Daoy (cell line): ENCODE measurements at places on chromosomes 6 and 20. TPM values are rescaled to one million over a fixed set of nuclear protein-coding genes. Genes with fewer than 3 reads are reported as not detected.

The CLDN20 gene
- 0.54 TPM in 1 of 2 replicates, not detected in the other for total RNA-seq

The PRPH2 gene
- total RNA-seq: not detected in 2 replicates

The RGS17 gene
- total RNA-seq: 8.3 and 8.7 TPM in 2 replicates

The ELOVL2 gene
- total RNA-seq: 11.3 and 11.5 TPM in 2 replicates

The EDN3 gene
- not detected in 2 replicates for total RNA-seq

The SALL4 gene
- total RNA-seq: 0.83 and 0.86 TPM in 2 replicates

The MARCKS gene
- 215 and 246 TPM in 2 replicates for total RNA-seq

The VNN1 gene
- 0.23 TPM in 1 of 2 replicates, not detected in the other for total RNA-seq

The PLTP gene
- 0.30 and 0.80 TPM in 2 replicates for total RNA-seq

The CCN6 gene
- not detected in 2 replicates for total RNA-seq

The DCDC2 gene
- 0.24 and 0.51 TPM in 2 replicates for total RNA-seq

The TRIM40 gene
- not detected in 2 replicates for total RNA-seq

The CALHM5 gene
- total RNA-seq: 2.7 and 3.2 TPM in 2 replicates

The RAB44 gene
- under 0.01 and 0.65 TPM in 2 replicates for total RNA-seq

The CD40 gene
- 0.06 TPM in 1 of 2 replicates, not detected in the other for total RNA-seq

The FAXC gene
- total RNA-seq: 4.7 and 12.2 TPM in 2 replicates

The HLA-DPB1 gene
- total RNA-seq: 25.4 and 34.6 TPM in 2 replicates

The KHDC1L gene
- 0.83 TPM in 1 of 2 replicates, not detected in the other for total RNA-seq

The CRISP2 gene
- total RNA-seq: 0.23 and 1.1 TPM in 2 replicates

The GRM1 gene
- not detected in 2 replicates for total RNA-seq

The HIVEP1 gene
- total RNA-seq: 6.6 and 11.9 TPM in 2 replicates

The GSTA3 gene
- total RNA-seq: not detected in 2 replicates

The SRSF12 gene
- total RNA-seq: 0.36 and 0.51 TPM in 2 replicates

The CLPSL2 gene
- not detected in 2 replicates for total RNA-seq
